COR-L47 (cell line): ENCODE measurements at places on chromosomes 1 and 21.

DNA sequence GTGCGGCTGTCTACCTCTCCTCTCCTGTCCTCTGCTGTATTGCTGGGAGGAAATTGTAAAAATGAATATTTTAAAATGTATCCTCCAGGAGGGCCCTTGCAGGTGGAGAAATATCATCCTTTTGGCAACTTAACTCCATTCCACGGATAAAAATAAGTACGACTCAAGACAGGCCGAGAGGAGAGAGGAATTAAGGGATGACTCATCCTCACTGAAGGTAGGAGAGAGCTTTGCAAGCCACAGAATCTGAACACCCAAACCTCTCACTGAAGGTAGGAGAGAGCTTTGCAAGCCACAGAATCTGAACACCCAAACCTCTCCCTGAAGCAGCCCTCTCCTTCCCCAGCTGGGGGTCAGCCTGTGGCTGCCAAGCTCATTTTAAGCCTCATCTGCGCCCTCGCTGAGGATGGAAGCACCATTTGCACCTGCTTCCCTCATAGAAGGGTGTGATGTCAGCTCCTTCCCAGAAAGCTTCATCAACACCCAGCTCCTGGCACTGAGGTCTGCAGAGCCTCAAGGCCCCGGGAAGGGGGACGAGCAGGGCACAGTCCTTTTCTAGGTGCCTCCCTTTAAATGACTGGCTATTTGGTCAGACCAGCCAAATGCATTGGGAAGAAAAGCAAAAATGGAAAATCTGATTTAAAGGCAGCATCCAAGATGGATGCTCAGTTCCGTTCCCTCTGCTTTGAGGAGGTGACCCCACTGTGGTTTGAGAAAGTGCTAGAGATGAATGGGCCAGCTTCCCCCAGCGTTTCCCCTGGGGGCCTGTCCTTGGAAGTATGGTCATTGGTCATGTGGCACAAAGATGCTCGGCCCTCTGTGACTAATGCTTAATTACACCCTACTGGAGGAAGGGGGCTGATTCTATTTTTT, 12.9 kb upstream of the SELENON start:
- DNase-seq = no peak

- DNase-seq = no peak
Measured at GRCh38 chr1:29171521-29171920, 10.2 kb downstream of the SRSF4 start.

DNA sequence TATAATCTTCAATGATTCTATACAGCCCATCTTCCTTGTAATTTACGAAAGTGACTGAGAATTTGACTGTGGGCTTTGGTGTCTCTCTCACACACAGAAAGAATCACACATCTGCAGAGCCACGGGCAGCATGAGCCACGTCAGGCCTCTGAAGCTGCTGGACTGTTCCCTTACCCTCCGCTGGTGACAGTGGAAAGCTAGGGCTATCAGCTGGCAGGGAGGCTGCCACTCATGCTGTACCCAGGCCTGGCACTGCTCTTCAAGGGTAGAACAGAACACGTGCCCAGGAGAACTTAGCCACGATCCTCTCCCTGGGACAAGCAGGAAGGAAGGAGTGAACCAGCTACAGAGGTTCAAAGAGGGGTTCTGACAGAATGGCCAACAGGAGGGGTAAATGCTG, 90.7 kb downstream of the JAK1 start:
- no peak for DNase-seq

- no peak for DNase-seq
Measured at GRCh38 chr1:9406111-9406510, 113.4 kb downstream of the SPSB1 start.

- DNase-seq = no peak
Measured at GRCh38 chr21:41960386-41960785, 6.6 kb upstream of the C2CD2 start.

- peak; percentile 89 for DNase-seq
Measured at GRCh38 chr21:32256873-32257620, 21.8 kb downstream of the MIS18A start.

DNA sequence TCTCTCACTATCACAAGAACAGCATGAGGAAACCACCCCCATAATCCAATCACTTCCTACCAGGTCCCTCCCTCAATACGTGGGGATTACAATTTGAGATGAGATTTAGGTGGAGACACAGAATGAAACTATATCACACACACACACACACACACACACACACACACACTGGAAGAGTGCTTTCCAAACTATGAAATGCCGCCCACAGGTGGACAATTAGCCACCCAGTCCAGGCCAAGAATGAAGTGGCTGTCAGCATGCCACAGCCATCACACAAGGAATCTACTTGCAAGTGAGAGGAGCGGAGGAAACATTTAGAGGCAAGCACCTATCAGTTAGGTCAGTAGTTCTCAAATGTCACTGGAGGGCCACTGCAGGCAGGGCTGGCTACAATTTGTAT, 105.4 kb upstream of the HOOK1 start:
- DNase-seq = no peak

- no peak for DNase-seq
Measured at GRCh38 chr1:154695985-154696384, 88.0 kb upstream of the ADAR start.

DNA sequence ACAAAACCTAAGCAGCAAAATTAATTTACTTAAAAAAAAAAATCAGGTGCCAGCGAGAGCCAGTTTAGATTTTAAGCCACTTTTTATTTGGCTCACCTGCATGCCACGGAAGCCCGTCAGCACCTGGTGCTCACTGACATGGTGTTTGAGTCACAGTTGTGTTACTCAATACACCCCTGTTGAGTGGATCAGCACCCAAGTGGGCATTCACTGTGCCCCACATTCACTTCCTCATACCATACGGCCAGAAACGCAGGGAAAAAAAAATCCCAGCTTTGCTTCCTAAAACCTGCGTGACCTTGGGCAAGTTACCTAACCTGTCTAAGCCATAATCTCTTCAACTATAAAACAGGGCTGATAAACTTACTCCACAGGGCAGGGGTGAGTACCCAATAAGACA, 42.8 kb upstream of the SIM2 start:
- no peak for DNase-seq

- no peak for DNase-seq
Measured at GRCh38 chr1:12230549-12231275, 882 bp downstream of the VPS13D start.

GRCh38 chr1:182368358-182368757, 23.2 kb downstream of the GLUL start:
- no peak for DNase-seq

DNA sequence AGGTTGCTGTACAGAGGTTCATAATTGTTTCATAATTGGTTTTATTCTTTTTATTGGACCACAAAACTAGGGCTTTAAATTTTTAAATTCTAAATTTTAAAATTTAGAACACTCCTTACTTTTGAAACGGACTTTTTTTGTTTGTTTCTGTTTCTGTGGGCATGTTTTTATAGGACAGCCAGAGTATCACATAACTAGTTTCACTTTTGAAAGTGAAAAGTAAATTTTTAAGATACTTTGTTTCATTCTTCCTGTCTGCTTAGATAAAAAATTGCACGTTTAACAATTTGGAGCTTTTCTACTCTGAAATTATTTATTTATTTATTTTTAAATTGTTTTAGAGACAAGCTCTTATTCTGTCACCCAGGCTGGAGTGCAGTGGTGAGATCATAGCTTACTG, 29.7 kb downstream of the MDM4 start:
- DNase-seq = no peak

DNA sequence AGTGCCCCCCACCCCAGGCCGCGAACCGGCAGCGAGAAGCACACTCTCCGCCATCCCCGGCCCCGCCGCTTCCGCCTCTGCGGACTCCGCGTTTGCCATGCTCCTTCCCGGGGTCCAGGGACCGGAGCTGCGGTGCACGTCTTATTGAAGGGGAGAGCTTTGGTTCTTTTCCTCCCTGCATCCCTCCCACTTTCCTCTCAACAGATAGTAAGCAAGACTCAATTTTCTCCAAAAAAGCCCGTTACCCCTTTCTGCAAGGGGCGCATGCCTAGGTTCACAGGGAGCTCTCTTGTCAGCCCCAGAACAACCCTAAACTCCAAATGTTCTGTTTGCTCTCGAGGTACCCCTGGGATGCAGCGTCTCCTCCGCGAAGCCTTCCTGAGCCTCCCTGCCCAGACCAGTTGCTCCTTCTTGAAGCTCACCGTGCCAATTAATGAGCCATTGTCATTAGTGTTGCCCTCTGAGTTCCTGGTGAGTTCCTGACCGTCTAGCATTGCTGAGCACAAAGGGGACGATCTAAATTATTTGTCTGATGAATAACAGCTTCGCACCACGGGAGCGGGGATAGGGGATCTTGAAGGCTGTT, 8.1 kb downstream of the FOXD3 start:
- no peak for DNase-seq

DNA sequence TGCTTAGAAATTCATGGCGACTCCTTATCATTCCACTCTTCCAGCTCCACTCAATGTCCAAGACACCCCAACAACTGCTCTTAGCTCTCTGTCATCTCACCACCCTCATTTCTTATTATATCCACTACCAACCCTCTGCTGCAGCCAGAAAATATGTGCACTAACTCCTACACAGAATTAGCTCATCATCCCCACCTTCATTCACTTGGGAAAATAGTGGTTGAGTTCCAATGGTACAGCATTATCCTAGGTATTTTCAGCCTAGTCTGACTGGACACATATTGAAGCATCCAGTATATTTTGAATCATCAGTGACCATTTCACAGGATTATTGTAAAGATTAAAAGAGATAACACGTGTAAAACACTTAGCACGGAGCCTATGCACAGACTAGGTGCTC, 16.7 kb upstream of the VSIG8 start:
- no peak for DNase-seq

GRCh38 chr1:221740369-221740992, 1.4 kb downstream of the DUSP10 start:
- no peak for DNase-seq

DNA sequence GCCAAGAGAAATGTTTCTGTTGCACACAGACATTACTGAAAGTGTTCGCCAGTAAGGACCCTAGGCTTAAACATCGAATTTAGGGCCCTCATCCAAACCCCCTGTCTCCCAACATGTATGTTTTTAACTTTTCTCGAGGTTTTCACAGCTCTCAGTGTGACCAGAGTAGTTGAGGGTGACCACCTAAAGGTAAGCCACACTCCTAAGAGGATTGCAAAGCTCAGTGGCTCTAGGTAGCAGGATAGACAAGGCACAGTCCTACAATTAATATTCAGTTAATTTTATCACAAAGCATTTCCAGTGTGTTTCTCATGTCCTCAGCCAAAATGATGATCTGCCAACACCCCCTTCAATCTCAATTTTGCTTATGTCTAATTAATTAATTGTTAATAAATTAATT, 695 bp upstream of the ALG14 start:
- DNase-seq = no peak

- no peak for DNase-seq
Measured at GRCh38 chr1:81512252-81513003, 288.3 kb upstream of the ADGRL2 start.

DNA sequence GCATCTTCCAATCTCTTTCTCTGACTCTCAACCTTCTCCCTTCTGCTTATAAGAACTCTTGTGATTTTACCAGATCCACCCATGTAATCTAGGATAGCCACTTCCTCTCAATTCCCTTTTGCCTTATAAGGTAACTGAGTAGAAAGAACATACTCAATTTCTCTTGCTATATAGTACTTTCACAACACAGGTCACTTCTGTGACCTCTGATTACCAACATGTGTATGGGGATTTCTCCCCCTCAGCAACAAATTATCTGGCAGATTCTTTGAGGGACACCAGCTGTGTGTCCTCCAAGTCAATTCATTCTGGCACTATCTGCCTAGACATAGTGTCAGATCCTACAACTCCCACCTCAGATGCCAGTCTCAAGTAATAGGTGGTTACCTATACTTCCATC, 62.5 kb downstream of the IL23R start:
- no peak for DNase-seq

GRCh38 chr1:210841926-210842625, 291.9 kb downstream of the KCNH1 start:
- no peak for DNase-seq

DNA sequence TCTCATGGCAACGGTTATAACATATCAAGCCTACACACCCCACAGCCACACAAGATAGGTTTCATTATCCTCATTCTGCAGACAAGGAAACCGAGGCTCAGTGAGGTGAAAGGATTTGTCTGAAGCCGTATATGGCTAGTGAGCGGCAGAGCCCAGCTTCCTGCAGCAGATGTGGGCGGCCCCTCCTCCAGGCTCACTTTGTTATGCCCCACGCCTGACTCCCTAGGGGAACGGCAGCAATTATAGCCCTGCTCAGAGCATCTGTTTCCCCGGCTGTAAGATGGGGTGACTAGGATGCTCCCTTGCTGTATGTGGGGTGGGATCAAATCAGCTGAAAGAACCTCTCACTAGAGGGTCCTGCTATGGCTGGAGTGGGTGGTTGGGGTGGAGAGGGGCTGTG, 22.1 kb downstream of the GRHL3 start:
- DNase-seq = no peak

- no peak for DNase-seq
Measured at GRCh38 chr1:244843148-244843978, 7.9 kb downstream of the COX20 start.

GRCh38 chr1:67559222-67559700, 125.7 kb upstream of the GADD45A start:
- DNase-seq = no peak

DNA sequence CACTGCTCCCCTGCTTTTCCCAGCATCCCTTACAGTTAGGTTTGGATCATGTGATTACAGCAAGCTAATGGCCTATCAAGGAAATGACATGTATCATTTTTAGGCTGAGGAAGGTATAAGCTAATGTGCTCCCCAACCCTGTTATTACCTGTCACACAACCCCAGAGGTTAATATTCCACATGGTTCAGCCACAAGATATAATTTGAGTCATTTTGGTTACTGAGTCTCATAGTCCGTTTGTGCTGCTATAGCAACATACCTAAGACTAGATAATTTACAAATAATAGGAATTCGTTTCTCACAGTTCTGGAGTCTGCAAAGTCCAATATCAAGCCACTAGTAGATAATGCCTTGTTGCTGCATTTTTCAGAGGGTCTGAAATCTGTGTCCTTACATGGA, 29.1 kb upstream of the SLC16A1 start:
- no peak for DNase-seq

GRCh38 chr1:215005656-215006345, 76.7 kb upstream of the KCNK2 start:
- no peak for DNase-seq
